ENCODE measurements at places on chromosomes 6 and 20.
A peak's percentile ranks its signal among the peaks of the same experiment; 100 is the strongest.

DNA sequence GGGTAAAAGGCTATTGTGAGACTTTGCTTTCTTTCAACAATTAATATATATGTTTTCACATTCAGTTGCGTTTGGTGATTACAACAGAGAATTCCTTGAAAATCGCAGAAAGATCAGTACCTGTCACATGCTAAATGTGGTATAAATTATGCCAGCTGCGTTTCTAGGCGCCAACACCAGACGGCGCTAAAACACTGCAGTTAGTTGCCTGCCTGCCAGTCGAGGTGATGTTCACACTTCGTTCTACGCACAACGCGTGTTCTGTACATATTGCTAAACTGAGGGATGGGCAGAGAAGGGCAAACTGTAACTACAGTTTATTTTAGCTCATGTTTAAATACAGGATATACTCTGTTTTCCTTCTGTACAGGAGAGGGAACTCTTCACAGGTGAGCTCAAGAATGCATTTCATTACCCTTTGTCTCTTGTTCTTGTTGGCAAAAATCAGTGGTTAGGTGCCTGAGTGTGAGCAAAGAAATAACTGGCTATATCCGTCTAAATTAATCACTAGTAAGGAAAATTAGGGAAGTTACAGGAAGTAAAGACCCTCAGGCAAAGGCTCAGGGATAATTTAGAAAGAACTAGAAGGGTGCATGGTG is 100.1 kb upstream of the RGS17 start:
- DNase-seq = peak; percentile 0

GRCh38 chr6:35468181-35468979 is at the start of gene RPL10A:
Gene RPL10A, plus strand, starts transcription at chr6:35468401. Its CDS starts 34 bp downstream, at chr6:35468435.
- peak; percentile 92 for DNase-seq

- no peak for DNase-seq
Observed at GRCh38 chr6:106715922-106716321, 86.5 kb downstream of the QRSL1 start.

- no peak for DNase-seq
Observed at GRCh38 chr6:72424476-72424875, 197.4 kb upstream of the KCNQ5 start.

GRCh38 chr6:169510871-169511270 is 191.0 kb downstream of the WDR27 start:
- no peak for DNase-seq

DNA sequence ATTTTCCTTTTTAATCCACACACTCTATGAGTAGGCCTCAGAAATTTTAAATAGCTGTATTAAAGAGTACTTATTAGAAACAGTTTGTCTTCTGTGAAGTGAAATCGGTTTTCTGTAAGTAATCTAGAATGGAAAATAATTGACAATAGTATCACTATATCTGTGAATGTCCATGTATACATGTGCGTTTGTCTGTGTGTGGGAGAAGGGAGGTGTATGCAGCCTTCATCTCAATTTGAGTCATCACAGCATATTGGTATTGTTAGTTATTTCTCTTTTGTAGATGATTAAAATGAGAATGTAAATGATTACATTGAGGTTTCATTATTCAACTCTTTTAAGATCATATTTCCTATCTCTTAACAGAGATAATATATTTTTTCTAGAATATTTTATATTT is 206.0 kb downstream of the EYS start:
- no peak for DNase-seq

GRCh38 chr6:129672881-129673631 is 36.9 kb downstream of the ARHGAP18 start:
- DNase-seq = no peak

DNA sequence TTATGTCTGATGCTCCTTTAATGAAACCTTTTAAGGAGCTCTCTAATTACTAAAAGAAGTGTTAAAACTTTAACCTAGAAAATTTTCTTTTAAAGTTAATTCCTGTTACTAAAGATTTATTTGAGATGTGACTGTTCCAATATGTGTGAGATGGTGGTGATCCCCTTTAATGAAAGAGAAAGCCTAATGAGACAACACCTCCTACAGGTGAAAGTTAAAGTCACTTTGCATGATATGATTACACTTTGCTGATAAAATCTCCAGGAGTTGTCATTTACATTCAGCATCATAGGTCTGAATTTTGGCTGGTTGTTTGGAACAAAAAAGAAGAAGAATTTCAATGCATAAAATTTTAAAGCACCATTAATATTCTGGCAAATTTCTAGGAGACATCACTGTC is 307.4 kb downstream of the TRDN start:
- no peak for DNase-seq

GRCh38 chr20:61057443-61058121 is 194.5 kb upstream of the CDH4 start:
- DNase-seq = no peak

- DNase-seq = no peak
Observed at GRCh38 chr6:168950858-168951214, 302.8 kb downstream of the THBS2 start.

DNA sequence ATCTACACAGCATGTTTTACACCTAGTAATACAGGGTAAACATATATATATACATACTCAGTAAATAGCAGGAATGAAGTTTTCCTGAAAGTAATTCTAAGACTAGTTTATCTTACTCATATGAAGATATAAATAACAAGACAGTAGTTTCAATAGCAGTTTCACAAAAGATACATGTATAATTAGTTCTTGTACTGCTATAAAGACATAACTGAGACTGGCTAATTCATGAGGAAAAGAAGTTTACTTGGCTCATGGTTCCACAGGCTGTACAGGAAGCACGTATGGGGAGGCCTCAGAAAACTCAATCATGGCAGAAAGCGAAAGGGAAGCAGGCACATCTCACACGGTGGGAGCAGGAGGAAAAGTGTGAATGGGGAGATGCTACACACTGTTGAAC is 16.9 kb downstream of the RARS2 start:
- DNase-seq = no peak

GRCh38 chr20:9367328-9367727 is 147.1 kb upstream of the LAMP5 start:
- no peak for DNase-seq

- DNase-seq = no peak
Observed at GRCh38 chr6:109013656-109014305, 80.9 kb downstream of the SESN1 start.

DNA sequence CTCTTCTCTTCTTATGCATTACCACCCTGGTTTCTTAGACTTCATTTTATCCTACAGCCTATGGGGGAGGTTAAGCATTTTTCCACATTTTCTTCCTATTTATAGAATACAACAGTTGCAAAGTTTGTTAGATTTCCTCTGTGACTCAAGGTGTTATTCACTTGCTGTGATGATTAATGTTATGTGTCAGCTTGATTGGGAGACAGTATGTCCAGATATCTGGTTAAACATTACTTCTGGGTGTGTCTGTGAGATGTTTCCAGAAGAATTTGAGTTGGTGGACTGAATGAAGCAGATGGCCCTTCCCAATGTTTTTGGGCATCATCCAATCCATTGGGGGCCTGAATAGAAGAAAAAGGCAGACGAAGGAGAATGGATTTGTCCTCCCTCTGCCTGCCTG is 131.3 kb downstream of the C6orf118 start:
- DNase-seq = no peak

DNA sequence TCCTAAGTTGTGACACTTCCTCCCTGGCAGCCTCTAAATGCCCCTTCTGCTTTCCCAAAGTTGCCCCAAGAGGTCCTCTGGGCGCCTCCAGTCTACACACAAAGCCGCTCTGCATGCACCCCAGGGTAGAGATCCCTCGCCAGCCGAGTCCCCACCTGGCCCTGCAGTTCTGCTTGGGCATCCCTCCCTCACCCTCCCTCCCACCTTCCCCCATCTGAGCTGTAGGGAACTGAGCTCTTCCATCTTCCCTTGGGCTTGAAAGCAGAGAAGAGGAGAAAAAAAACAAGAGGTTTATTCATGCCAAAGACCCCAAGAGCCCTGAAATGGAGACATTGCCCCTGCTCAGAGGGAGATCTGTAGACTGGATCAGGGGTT is 5.7 kb upstream of the FGD2 start:
- DNase-seq = no peak

DNA sequence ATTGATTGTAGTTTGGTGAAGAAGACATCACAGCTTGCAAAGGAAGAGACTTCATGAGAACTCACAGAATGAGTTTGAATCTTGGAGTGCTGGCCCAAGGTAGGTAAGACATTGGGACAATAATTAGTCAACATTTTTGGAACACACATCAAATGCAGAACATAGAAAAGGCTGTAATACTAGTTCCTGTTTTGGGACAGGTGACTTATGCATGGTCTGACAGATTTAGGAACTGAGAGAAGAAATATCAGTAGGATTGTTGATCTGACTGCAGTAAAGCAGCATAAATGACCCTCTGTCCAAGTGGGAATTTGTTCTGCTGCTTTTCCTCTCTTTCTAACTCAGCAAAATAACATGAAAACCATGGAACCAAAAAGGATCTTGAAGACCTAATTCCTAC is 102.3 kb upstream of the MAP3K7 start:
- no peak for DNase-seq

GRCh38 chr6:11876934-11877433 is 98.4 kb upstream of the ADTRP start:
- DNase-seq = no peak

DNA sequence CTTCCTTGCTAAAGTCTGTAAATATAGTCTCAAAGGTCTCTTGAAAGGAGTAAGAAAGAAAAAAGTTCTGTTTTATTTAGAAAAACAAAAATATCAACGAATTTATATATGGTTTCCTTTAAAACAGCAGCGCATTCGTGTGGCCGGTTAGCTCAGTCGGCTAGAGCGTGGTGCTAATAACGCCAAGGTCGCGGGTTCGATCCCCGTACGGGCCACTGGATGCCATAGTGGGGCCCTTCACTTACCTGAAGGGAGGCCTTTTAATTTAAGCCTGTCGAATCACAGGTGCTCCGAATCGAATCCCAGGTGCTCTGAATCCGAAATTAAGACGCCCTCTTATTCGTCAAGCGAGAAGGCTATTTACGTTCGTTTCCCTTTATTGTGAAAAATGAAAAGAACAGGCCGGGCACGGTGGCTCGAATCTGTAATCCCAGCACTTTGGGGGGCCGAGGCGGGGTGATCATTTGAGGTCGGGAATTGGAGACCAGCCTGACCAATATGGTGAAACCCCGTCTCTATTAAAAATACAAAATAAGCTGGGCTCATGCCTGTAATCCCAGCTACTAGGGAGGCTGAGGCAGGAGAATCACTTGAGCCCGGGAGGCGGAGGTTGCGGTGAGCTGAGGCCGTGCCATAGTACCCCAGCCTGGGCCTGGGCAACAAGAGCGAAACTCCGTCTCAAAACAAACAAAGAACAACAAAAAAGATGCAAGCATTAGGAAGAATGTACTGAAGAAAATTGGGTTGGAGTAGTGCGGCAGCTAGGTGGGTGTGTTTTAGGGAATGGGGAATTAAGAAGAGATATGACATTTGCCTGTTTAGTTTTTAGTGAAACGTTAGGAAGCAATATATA is 195.8 kb upstream of the ZNF184 start:
- peak; percentile 75 for DNase-seq

- no peak for DNase-seq
Observed at GRCh38 chr6:32460528-32460927, 20.8 kb downstream of the HLA-DRA start.

DNA sequence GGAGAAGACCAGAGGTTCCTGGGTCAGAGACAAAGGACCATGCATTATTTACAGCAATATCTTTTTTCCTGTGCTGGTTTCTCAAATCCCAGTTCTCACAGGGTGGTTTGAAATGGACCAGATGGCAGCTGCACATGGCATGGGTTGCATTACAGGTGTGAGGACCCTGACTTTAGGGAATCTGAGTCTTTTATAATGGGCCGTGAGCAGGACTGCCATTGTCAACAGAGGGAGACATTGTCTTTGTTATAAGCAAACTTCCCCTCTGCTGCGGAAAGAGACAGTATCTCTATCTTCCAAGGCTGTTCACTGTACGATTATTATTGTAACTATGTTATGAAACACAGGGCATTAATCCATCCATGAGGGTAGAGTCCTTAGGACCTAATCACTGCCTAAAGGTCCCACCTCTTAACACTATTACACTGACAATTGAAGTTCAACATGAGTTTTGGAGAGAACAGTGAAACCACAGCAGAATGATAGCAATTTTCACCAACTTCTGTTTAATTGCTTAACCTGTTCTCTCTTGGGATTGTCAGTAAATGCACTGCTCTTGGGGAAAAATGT is 156.1 kb upstream of the AGPAT4 start:
- DNase-seq = no peak

GRCh38 chr6:10478187-10479040 is 42.7 kb upstream of the GCNT2 start:
- DNase-seq = no peak

DNA sequence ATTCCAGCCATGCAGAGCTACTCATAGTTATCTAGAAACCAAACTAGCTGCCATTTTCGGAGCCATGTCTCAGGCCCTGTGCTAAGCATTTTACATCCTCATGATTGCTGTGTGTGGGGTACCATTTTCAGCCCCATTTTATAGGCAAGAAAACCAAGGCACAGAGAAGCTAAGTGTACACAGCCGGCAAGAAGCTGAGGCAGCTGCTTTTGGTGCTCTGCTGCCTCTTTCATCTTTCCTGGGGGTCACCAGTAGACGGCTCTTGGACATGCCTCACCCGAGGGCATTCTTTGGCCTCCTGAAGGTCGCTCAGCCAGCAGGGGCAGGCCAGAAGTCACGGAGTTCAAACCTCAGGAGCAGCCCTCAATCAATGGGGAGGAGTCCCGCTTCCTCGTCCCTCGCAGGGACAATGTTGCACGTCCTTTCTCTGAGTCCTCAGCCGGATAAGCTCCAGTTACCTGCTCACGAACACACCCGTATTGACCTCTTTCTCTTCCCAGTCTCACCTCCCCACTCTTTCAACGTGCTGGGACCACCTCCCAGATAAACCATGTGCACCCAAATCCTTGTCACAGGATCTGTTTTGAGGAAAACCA is 82.6 kb upstream of the BLCAP start:
- DNase-seq = no peak

DNA sequence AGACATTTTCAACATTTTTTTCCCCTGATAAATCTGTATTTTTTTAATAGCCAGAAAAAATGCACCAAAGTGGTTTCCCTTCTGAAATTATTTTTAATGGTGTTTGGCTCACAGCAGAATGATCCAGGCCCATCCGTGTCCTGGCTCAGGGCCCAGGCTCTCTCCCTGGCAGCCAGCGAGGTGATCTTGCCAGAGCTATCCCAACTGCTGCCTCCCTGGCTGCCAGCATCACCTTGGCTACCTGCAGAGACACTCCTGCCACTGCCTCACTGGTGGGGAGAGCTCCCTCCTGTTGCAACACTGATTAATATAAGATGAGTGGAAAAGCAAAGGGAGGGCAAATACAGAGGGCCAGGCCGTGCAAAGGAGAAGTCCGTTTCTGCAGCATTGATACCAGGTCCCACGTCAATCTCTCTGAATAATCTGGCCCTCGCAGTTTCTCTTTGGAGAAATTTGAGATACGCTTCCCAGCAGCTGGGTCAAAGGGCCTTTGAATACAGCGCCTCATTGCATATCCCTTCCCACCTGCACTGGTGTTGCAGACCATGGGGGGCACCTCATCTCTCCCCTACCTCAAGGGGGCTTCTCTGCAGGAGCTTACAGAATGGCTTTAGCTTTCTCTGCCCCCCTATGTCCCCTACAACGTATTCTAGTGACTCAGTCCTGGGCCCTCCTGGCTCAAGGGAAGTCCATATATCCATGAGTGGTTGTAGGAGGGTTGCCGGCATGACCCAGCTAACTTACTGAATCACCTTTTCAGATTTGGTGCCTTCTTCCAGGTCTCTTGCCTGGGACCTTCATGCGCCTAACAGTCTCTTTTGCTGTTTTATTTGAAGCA is 12.8 kb upstream of the DSTN start:
- no peak for DNase-seq

GRCh38 chr20:57397693-57398108 is 6.5 kb downstream of the RBM38 start:
- peak; percentile 23 for DNase-seq

GRCh38 chr20:59813948-59814839 is 119.2 kb downstream of the SYCP2 start:
- no peak for DNase-seq
